ENCODE measurements at places on chromosomes 4 and X. TPM values are rescaled to one million over a fixed set of nuclear protein-coding genes. Genes with fewer than 3 reads are reported as not detected.

TRIM2 gene
- total RNA-seq, result 60.8 TPM

TCEAL2 gene
- total RNA-seq, result 0.08 TPM

SLC6A14 gene
- not detected for total RNA-seq

ZNF185 gene
- 0.45 TPM for total RNA-seq

BBS12 gene
- total RNA-seq, result 1.5 TPM

AMTN gene
- total RNA-seq, result not detected

TRO gene
- total RNA-seq, result 3.3 TPM

DMRTC1 gene
- total RNA-seq, result not detected

FGFBP2 gene
- 2.3 TPM for total RNA-seq

CFAP299 gene
- not detected for total RNA-seq

CENPVL2 gene
- not detected for total RNA-seq

CLCN4 gene
- total RNA-seq, result 3.1 TPM

C1QTNF7 gene
- not detected for total RNA-seq

SOX3 gene
- total RNA-seq, result not detected

CXCL8 gene
- 34.0 TPM for total RNA-seq

TFDP3 gene
- total RNA-seq, result not detected

H2BW2 gene
- not detected for total RNA-seq

CORIN gene
- total RNA-seq, result 0.30 TPM

CTSO gene
- 1.9 TPM for total RNA-seq

VCX2 gene
- total RNA-seq, result 37.1 TPM

MAGEB4 gene
- total RNA-seq, result not detected

EFHC2 gene
- not detected for total RNA-seq

SLC4A4 gene
- 0.88 TPM for total RNA-seq

CASP6 gene
- 6.3 TPM for total RNA-seq

OTUD6A gene
- not detected for total RNA-seq

NEUROG2 gene
- total RNA-seq, result 0.26 TPM

SPCS3 gene
- total RNA-seq, result 59.4 TPM

MAGEA11 gene
- 34.9 TPM for total RNA-seq

FAM184B gene
- 0.27 TPM for total RNA-seq

TBC1D1 gene
- 78.0 TPM for total RNA-seq

All from A375 (cell line).